ENCODE measurements at places on chromosomes 6 and 20. TPM values are rescaled to one million over a fixed set of nuclear protein-coding genes. Genes with fewer than 3 reads are reported as not detected.
A peak's percentile ranks its signal among the peaks of the same experiment; 100 is the strongest.

GRCh38 chr20:46396052-46396740 lies 10.2 kb downstream of the ELMO2 start:
- no peak for DNase-seq

DNA sequence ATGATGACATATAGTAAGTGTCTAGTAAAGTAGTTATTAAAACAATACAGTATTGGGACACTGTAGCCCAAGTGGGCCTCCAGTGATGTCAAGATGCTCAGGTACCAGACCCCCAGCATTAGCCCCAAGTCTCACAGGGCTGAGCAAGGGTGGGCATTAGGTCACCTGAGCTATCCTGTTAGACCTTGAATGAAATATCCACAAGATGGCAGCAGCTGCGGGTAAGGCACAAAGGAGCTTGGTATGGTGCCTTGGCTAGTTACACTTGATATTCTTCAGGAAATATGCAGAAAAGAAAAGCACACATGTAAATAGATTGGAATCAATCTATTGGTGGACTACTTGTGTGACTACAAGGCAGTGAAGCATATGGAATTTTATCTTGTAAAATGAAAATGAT lies 701.8 kb upstream of the ADGRB3 start:
- DNase-seq, result peak; percentile 2

- DNase-seq, result no peak
These were observed 174.6 kb downstream of the LMBRD1 start for GRCh38 chr6:69622230-69622629.

The MMP24OS gene
- 127 TPM for total RNA-seq

The LRRN4 gene
- 89.3 TPM for total RNA-seq
